A549 (cell line): ENCODE measurements at places on chromosomes 2 and 18.

GRCh38 chr2:136389809-136390208 is 271.9 kb upstream of the CXCR4 start:
- DNase-seq, result no peak

DNA sequence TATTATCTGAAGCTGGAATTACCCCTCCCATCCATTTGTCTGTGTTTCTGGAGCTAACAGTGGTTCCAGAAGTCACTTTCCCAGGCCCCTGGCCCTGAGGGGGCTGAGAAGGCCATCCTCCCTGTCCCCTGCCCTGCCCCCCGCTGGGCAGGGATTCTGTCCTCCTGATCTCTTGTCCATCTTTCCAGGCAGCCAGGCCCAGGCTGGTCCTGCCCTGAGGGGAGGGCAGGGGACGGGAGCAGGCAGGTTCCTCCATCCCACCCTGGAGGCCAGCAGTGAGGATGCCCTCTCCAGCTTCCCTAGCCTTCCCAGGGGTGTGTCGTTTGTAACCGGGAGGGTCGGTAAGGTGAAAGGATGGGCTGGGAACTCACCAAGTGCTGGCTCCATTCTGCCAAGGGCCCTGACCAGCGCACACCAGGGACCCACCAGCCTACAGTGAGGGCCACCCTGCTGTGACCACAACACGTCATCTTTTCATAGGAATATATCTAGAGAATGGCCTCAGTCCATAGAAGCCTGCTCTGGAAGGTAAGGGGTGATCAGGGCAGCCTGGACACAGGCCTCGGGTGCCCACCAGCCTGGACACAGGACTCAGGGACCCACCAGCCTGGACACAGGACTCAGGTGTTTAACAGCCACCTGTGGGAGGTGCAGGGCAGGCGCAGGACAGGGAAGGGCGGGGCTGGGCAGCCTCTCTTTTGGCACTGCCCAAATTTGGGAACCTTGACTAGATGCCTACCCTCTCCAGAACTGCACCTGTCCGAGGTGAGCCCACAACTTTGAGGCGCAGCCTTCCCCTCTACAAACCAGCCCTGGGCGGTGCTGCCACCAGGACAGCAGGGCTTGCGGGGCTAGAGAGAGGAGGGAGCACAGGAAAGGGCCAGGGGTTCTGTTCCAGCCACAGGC is 35.8 kb upstream of the GPC1 start:
- DNase-seq, result no peak

- no peak for DNase-seq
Observed at GRCh38 chr2:28652217-28652616, 99.4 kb upstream of the PPP1CB start.

DNA sequence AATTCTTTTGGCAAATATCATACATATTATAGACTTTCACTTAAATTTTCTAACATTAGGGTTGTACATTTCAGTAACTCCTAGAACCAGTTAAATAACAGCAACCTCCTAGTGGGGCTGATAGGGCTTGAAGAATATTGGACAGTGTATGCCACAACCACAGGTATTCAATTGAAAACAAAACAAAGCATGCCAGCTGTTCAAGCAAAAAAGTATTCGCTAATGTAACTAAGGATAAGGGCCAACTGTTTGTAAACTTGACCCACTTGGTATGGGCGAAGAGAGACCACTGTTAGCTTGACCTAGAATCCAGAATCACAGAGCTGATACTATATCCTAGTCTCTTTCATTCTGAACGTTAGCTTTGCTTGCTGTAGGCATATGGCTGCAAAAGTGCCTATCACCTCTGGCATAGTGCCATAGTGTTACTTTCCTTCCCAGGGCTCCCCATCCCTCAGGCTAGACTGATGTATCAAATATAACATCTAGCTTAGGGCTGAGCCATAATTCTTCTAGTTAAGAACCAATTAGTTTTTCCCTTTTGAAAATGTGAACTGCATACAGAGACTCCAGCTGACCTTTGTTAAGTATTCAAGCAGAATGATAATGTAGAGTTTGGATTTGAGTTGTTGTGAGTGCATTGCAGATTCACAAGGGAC is 458.8 kb upstream of the NRXN1 start:
- DNase-seq, result no peak

DNA sequence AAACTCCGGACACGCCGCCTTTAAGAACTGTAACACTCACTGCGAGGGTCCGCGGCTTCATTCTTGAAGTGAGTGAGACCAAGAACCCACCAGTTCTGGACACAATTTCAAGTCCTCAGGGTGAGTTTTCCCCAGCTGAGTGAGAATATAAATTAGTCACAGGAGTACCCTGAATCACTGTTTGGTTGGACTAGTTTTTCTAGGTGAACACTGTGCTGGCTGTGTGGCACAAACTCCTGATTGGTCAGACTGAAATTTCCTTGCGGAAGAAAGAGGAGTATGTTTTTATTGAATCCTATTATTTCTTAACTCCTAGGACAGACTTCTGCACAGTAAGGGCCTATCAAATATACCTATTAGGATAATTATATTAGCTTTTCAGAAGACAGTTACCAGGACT is 288.1 kb upstream of the UBE2E3 start:
- no peak for DNase-seq

GRCh38 chr2:98036349-98037000 is 40.7 kb upstream of the TMEM131 start:
- no peak for DNase-seq

DNA sequence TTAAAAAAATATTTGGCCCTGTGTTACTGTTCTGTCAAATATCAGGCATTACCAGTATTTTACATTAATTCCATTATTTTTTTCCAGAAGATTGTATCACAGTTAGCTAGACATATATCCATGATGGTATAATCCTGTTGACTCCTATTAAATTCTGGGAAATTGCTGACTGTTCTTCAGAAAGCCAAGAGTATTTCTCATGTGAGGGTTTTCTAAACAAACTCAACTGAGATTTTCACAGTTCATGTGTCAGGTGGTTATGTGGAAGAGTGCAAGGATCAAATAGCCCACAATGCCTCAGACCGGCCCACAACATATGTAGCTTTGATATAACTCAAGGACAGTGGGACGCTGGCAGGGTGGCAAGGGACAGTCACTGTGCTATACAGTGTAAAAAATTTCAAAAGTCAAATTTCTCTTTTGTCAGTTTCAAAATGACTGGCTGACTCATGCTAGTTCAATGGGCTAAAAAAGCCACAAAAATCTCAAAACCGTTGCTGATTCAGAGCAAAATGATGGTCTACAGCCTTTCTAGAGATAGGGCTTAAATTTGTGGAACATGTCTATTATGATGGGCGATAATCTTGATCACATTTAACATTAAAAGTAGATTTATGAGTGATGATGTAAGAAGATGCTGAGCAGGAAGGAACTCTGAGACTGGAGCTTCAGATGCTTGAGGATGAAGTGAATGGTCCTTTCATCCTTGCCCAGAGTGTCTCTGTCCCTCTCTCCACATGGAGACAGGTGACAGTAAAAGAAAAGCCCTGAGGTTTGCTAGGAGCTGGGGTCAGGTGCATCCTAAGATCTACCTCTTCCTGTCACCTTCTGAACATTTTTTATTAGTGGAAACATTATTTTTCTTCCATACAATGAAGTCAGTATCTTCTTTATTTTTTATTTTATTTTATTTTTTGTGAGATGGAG is 175.8 kb upstream of the PIEZO2 start:
- DNase-seq, result no peak

DNA sequence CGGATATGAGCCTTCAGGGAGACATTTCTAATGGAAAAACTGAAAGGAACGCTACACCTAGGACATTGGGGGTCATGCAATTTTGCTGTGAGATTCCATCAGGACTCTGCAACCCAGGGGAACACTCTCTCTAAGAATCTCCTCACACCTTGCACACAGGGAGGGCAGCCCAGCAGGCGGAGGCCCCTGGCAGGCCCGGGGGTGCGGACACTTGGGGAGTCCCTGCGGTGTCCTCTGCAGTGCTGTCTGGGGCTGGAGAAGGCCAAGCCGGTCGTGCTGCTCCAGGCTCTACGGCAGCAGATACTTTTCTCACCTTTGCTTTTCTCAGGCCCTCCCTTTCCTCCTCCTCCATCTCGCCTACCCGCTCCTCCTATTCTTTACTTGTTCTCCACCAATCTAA is 54.7 kb upstream of the FAM110C start:
- DNase-seq, result no peak

- no peak for DNase-seq
Observed at GRCh38 chr2:204228169-204228886, 291.8 kb downstream of the ICOS start.

GRCh38 chr18:49632588-49632987 is 70.7 kb downstream of the LIPG start:
- no peak for DNase-seq

GRCh38 chr2:133265432-133265949 is 302.8 kb downstream of the NCKAP5 start:
- DNase-seq, result peak; percentile 34

GRCh38 chr2:170298861-170299429 is 121.0 kb downstream of the MYO3B start:
- DNase-seq, result no peak

DNA sequence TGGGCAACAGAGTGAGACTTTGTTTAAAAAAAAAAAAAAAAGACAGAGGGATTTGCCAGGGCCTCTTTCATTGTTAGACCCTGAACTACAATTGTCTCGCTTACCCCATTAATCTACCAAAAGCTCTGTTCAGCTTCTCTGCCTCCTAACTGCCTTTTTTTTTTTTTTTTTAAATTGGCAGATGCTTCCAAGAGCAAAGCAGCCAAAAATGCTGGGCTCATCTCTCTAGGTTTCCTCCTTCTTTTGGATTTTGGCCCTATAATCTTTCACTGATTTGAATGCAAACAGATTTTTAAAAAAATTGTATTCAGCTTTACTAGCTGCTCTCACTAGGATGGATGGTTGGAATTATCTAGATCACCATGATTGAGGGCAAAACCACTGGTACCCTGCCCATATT is 33.2 kb upstream of the RAPGEF4 start:
- DNase-seq, result no peak

- no peak for DNase-seq
Observed at GRCh38 chr2:216634370-216635148, 1.3 kb downstream of the IGFBP2 start.

GRCh38 chr2:121699421-121700333 is 37.0 kb downstream of the NIFK start:
- peak; percentile 76 for DNase-seq

DNA sequence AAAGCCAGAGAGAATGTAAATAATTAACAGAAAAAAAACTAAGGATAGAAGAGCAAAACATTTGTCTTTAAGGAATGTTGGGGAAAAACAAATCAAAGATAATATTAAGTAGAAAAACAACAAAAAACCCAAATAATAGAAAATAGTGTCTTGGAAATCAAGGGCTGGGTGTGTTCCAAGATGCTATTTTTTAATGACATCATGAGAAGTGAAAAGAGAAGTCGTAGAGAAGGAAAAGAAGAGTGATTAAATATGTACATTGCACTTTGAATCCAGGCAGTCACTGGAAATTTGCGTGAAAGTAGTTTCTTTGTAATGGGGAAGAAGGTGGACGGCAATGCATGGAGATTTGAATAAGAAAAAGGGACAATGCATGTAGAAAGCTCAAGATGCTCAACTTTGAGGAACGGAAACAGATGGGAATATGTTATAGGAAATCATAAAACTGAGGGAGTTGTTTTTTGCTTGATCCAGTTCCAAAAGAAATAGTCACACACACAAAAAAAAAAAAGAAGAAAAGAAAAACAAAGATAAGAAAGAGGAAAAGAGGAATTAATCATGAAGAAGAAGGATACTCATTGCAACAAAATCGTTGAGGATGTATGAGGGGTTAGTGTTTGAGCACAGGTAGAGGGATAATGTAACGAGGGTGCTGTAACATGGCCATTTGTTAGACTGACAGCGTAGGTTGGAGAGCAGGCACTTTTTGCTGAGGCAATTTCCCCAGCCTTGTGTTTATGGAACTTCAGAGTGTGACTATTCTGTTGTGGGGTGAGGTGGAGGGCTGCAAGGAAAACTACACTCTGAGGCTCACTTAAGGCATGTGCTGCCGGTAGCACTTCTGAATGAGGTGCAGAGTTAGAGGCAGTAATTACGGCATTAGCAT is 184.1 kb downstream of the CALCRL start:
- no peak for DNase-seq

DNA sequence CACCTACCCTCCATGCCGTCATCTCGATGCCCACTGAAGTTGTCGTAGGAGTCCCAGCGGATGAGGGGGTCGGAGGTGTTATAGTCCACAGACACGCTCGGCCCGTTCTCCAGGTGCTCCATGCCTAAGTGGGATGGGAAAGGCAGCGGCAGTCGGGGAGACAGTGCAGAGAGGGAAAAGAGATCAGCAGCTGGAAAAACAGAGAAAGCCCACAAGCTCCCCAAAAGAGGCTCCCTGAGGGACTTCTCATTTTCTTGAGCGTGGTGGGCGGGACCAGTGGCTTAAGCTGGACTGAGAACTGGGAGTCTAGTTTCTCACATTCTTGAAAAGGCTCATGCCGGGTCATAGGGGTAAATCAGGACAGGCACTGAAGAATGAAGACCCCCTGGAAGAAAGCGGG is 121.9 kb downstream of the TNS1 start:
- DNase-seq, result no peak

GRCh38 chr2:197538412-197538811 is 22.5 kb downstream of the MOB4 start:
- DNase-seq, result no peak

- peak; percentile 47 for DNase-seq
Observed at GRCh38 chr2:239157771-239158170, 243.0 kb downstream of the HDAC4 start.

GRCh38 chr2:230840301-230840700 is 24.4 kb upstream of the ITM2C start:
- no peak for DNase-seq

GRCh38 chr18:24157855-24158254 is 19.0 kb downstream of the CABYR start:
- no peak for DNase-seq

- no peak for DNase-seq
Observed at GRCh38 chr2:45293182-45293581, 283.9 kb upstream of the SIX2 start.

- no peak for DNase-seq
Observed at GRCh38 chr2:51953931-51954330, 922.0 kb upstream of the NRXN1 start.

DNA sequence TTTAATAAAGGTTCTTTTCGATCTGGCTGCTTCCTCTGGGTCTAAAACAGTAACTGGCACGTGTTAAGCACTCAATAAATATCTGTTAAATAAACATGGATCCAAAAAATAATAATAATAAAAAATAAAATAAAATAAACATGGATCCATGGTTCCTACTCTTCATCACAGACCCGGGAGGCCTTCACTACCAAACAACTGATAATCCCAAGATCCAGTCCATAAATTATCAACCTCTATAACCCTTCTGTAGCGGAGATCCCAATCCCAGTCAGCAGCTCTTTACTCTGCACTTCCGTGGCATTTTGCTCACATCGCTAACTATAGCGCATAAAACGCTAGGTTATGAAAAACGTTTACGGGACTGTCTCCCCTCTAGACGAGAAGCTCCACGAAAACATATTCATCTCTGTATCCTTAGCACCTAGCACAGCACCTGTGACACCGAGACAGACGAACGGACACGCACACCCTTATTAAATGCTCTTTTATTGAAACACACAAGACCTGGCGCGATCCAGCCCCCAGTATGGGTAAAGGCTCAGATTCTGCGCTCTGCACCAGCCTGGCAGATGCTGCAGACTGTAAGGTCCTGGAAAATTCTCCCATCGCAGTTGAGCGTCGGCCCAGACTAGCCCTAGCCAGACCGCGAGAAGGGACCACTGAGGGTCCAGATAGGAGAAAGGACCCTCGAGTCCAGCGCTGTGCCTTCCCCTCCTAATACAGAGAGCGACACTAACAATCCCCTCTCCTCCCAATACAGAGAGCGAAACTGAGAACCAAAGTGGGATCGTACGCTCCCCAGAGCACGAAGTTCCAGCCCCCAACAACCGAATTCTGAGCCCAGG is 770 bp downstream of the NBAS start:
- DNase-seq, result peak; percentile 44
